ENCODE measurements at places on chromosomes 7 and 10. TPM values are rescaled to one million over a fixed set of nuclear protein-coding genes. Genes with fewer than 3 reads are reported as not detected.

Gene HOXA1
- 0.33 TPM for polyA plus RNA-seq

Gene NRP1
- polyA plus RNA-seq: 18.5 TPM

Gene ZNF804B
- not detected for polyA plus RNA-seq

Gene HECW1
- polyA plus RNA-seq: 0.05 TPM

Gene ST7
- 38.1 TPM for polyA plus RNA-seq

Gene CDHR3
- 17.6 TPM for polyA plus RNA-seq

Gene CASP2
- polyA plus RNA-seq: 9.3 TPM

Gene OGDHL
- 0.06 TPM for polyA plus RNA-seq

Gene CYP2C19
- not detected for polyA plus RNA-seq

Gene TMEM26
- 0.41 TPM for polyA plus RNA-seq

Gene CCDC3
- 4.1 TPM for polyA plus RNA-seq

Gene PRKAR2B
- polyA plus RNA-seq: 4.9 TPM

Gene FRMPD2
- polyA plus RNA-seq: 2.7 TPM

Gene ATG9B
- 1.8 TPM for polyA plus RNA-seq

Gene TEX47
- not detected for polyA plus RNA-seq

Gene NRAP
- polyA plus RNA-seq: 0.02 TPM

Gene PILRA
- polyA plus RNA-seq: 14.2 TPM

Gene MBLAC1
- polyA plus RNA-seq: 1.9 TPM

Gene WNT16
- not detected for polyA plus RNA-seq

Gene PAPSS2
- polyA plus RNA-seq: 62.1 TPM

Gene DNAJC1
- polyA plus RNA-seq: 34.9 TPM

Gene GPR15LG
- not detected for polyA plus RNA-seq

Gene SMURF1
- 9.0 TPM for polyA plus RNA-seq

Gene HOXA3
- polyA plus RNA-seq: 2.3 TPM
